MM.1S (cell line): ENCODE measurements at places on chromosomes 5 and 9.

GRCh38 chr5:1827886-1828397, 26.7 kb downstream of the NDUFS6 start:
- DNase-seq: no peak

GRCh38 chr5:10982626-10983025, 221.6 kb upstream of the DAP start:
- DNase-seq: no peak

- no peak for DNase-seq
Observed at GRCh38 chr5:115360046-115360685, 63.7 kb upstream of the CCDC112 start.

DNA sequence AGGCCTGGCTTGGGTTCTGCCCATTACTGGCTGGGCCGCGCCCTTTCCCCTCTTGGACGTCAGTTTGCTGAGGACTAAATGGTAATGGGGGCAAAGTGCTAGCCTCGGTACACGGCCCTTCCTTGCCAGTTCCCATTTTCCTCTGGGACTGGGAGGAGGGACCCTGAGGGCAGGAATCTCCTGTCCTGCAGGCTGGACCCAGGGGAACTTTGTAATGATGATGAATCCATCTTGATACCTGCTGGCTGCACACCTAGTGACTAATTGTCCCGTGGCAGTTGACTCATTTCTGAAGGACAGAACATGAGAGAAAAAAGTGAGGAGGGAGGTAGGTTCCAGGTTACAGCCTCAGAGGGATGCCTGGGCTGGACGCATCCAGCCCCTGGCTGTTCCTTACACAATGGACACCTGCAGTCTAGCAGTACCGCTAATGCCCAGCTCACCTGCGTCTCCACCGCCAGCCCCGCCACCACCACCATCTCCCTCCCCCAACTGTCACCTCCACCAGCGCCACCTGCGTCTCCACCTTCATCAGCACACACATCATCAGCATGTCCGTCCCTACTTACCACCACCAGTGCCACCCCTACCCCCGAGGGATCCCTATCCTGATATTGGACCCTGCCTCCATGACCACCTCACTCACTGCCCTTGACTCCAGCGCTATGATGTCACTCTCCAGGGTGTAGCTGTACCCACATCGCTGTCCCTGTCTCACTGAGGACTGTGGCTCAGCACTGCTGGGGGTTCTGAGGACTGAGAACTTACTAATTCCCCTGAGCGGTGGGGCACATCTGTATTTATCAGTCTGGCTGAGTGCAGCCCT, 4.3 kb downstream of the CDHR2 start:
- DNase-seq: no peak

GRCh38 chr5:121503111-121503840, 348.4 kb upstream of the FTMT start:
- DNase-seq: peak; percentile 25

- no peak for DNase-seq
Observed at GRCh38 chr9:91158286-91158685, 203.4 kb downstream of the AUH start.

DNA sequence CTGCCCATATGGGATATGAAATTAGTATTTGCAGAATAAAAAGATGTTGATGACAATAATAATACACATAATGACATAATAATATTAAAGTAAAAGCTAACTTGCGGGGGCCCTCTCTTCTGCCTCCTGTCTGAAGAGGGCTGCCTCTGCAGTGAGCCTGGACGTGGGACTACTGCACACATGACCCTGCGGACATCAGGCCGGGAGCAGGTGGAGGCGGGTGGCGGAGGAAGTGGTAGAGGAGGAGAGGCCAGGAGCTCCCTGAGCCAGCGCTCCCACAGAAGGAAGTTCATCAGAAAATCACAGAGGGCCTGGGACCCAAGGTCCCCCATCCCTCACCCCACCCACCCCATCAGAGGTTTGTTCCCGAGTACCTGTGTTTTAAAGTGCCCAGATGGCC, 60.5 kb downstream of the ROPN1L start:
- no peak for DNase-seq

DNA sequence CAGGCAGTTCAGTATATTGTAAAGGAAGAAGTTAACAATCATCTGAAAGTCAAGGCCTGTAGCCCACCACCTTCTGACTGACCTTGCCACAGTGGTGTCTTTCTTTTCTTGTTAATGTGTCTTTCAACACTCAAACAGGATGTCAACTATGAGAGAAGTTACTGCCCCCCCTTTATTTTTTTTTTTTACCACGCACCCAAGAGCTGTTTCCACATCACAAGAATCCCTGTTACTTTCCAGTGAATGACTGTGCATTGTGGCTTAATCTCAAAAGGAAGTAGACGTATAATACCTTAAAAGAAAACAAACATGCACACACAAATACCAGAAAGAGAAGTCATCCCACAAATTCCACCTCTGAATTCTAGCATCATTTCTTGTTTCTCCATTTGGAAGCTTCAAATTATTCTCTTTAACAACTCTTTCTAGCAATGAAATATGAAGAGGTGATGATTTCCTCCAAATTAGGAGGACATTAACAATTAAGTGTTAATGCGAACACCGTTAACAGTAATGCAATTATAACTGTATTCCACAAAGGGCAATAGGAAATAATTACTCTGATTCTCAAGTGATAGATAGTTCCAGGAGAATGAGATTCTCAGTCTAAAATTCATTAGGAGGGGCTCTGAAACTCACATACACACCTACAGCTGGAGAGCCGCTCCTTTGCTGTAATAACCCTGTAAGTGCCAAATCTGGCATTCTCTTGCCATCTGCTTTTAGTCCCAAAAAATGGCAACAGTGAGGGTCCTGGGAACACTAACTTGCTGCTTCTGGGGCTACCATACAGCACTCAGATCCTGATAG, 201.0 kb downstream of the EFNA5 start:
- DNase-seq: no peak

DNA sequence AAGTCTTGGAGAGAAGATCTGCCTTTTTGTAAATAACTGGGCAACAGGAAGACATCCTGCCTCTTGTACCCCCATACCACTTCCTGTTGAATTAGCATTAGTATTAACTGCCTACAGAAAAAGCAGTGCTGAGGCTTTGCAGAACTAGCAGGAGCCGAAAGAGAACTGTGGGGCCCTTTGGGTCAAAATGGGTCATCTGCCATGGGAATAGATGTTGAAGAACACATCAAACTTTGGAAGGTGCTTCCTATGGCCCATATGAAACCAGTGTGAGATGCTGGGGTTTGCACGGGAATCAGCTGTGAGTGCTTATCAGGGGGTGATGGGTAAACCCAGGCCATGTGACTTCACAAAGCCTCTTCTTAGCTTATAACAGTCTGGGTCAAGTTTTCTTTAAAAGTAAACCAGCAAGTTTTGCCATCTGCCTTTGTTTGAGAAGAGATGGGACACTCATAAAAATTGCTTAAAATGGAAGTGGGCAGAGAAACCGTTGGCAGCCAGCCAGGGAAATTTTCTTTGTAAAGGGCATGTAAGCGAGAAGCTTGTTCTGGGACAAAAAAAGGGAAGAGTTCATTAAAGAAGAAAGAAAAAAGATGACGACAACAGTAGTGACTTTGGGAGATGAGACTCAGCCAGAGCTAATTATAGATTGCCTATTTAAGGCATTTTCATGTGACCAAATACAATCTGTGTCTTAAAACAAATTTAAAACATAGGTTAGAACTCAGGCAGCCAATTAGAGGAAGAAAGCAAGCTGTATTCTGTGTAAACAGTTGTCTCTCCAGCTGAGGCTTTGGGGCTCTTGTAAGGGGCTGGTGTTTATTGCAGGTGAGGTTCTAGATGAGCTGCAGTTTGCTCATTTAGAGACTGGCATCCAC, 4.4 kb downstream of the SLC25A25 start:
- peak; percentile 74 for DNase-seq

DNA sequence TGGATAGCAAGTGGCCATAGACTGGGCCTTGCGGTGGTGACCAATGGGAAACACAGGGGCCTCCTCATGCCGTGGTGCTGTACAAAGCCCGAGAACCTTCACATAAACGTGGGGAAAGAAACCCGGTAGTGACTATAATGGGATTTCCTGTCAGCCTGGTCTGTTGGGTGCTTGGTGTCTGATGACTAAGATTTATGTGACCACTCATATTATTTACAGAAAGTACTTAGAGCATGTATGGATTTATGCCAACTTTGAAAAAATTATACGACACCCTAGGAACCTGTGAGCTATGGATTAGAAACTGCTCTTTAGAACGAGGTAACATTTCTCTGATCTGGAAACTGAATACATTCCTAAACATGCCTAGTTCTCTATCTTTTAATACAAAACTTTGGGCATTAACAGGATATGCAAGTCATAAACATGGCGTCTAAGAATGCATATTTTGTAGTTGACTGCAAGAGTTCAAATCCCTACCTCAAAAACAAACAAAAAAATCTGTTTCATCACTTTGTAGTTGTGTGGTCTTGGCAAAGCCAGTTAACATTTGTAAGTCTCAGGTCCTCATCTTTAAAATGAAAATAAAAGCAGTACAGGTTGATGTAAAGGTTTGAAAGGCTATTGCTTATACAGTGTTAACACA, 85.4 kb downstream of the TMEM167A start:
- no peak for DNase-seq

GRCh38 chr9:126614455-126615244, 922 bp downstream of the LMX1B start:
- no peak for DNase-seq

DNA sequence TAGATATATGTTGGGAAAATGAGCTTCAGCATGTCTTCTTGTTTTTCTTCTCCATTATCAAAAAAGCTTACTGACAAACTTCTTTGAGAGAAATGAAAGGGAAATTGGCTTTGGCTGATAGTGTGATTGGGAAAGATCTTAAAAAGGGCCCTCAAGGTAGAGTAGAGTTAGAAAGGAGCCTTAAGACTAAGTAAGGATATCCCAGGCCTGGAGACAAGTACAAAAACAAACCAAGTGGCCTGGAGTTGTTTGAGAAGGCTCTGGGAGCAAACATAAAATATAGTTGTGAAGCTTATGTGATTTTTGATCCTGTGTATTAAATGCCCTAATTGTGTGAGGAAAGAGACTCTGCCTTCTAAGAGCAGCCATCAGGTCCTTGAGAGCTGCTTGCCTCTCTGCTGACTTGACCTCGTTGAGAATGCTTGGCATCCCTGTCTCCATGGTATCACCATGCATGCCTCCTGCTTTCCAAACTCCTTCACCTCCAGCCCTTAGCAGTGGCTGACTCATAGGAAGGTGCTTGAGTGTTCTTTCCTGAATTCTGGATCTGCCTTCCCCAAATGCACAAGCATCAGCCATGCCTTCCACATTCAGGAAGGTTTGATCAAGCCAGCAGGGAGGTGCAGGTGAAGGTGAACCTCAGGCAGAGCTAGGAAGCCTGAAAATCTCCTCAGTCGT, 78.9 kb downstream of the SMARCA2 start:
- DNase-seq: no peak

DNA sequence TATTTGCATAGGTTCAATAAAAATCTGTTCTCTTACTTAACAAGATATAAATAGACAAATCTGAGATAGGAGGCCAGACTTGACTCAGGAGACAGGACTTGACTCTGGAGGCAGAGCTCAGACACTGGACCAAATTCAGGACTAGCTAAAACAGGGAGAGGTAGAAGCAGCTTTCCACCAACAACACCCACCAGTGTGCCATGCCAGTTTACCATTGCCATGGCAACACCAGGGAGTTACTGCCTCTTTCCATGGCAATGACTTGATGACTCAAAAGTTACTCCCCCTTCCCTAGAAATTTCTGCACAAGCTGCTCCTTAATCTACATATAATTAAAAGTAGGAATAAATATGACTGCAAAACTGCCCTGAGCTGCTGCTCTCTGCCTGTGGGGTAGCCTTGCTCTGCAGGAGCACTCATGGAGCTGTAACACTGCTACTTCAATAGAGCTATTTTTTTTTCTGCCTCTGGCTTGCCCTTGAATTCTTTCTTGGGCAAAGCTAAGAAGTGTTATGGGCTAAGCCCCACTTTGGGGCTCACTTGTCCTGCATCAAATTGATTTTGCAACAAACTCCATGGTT, 473.0 kb downstream of the PLK2 start:
- no peak for DNase-seq

- DNase-seq: no peak
Observed at GRCh38 chr9:18857769-18858168, 175.2 kb downstream of the SAXO1 start.

- peak; percentile 83 for DNase-seq
Observed at GRCh38 chr5:149724130-149724840, 5.8 kb upstream of the PPARGC1B start.

DNA sequence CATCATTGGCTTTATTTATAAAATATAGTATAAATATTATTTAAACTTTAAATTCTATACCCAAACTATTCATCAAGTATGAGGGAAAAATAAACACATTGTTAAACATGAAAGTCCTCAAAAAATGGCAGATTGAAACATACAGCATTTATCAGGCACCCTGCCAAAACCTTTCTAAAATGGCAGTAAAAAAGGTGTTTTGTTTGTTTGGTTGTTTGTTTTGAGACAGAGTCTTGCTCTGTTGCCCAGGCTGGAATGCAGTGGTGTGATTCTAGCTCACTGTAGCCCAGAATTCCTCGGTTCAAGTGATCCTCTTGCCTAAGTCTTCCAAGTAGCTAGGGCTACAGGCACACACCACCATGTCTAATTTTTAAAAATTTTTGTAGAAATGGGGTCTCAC, 60.1 kb upstream of the ECM2 start:
- DNase-seq: no peak

DNA sequence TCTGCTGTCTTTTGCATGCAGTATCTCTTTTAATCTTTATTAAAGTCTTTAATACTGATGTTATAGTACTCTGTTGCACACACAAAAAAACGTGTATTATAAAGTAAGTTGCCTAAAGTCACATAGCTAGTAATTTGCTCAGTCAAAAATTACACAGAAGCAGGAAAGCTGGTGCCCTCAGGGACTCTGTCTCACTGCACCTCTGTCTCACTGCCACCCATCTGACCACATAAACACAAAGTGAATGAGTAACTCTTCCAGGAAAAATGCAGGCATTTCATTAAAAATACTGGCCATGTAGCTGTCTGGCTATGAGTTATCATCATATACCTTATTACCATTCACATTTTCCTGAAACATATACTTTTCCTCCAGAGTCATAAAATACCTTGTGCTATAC, 591.7 kb downstream of the CSNK1G3 start:
- DNase-seq: no peak

DNA sequence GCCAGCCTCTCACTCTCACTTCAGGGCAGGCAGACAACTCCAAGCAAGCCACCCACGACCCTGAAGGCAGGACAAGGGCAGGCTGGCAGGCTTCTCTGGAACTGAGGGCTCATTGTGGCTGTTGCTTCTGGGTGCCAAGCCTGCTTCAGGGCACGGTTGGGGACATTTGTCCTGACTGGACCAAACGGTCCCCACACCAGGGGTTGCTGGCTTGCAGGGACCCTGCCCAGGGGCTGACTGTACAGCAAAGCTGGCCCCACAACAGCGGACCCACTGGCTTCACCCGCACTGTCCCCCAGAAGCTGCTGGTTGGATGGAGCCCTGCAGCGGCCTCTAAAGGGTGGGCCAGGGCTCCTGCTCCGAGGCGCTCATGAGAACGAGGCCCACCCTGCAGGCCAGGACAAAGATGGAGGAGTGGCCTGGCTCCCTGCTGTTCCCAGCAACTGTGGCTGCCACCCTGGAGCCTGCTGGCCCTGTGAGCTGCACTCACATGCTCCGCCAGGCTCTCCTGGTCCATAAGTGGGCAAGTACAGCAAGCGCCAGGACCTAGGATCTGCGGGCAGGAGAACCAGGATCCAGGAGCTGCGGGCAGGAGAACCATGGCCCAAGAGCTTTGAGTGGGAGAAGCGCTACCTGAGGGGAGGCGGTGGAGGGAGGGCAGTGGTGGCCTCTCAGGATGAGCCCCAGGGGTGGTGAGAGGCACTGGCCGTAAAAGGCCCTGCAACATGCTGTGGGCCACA, 34.4 kb upstream of the NSMF start:
- DNase-seq: no peak
